B cell (primary cell): ENCODE measurements at places on chromosomes 12 and 14. TPM values are rescaled to one million over a fixed set of nuclear protein-coding genes. Genes with fewer than 3 reads are reported as not detected.

DNA sequence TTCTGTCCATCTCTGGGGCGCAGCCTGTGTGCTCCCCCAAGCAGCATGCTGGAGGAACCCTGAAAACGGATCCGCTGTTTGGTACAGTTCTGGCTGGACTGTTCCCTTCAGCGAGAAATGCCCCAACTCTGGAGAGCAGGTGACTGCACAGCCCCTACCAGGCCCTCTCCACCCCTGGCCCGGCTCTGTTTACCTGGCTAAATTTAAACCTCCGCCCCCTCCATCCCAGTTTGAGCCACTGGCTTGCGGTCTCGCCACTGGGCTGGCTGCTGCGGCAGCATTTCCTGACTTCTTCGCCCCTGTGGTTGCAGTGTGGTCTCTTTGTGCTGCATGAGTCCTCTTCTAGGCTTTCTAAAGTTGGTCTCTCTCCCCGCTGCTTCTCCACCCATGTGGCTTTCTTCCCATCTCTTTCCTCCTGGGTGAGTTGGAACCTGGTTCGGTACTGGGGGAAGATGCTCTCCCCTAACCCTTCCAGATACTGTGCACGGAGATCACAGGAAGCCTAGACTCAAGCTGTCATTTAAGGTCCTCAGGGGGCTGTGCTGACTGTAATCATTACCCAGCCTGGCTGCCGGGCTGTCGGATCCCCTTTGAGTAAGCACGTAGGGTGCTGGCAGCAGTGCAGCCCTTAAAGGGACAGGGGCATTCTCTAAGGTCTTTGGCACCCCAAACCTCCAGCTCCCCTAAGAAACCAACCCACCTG lies 60.6 kb downstream of the FBXL14 start:
- H3K27me3 ChIP-seq, result peaks cover 19% of the 10 kb centered on the region
- no peak overlapping the region for H3K27ac ChIP-seq
- H3K36me3 ChIP-seq, result no peaks in the 10 kb centered on the region

Gene RPS6KL1
- 3.4 TPM in 2 replicates for total RNA-seq

DNA sequence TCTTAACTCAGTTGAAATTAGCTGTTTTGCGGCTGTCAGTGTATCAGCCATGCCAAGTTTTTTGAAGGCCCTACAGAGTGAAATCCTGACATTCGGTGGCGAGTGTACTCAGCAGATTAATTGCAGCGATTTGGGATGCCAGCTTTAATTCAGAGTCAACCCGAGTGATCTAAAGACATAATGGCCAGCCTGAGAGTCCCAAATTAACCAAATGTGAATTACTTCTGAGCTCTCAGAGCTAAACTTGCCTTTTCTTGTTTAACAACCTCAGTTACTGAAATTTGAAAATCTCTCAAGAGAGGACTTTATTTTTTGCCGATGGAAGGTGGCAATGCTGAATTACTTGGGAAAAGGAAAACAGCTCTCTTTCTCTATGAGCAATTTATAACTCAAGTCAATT lies 148.5 kb downstream of the GLT1D1 start:
- H3K4me3 ChIP-seq, result no peak overlapping the region
- H3K36me3 ChIP-seq, result no peaks in the 10 kb centered on the region
- no peaks in the 10 kb centered on the region for H3K4me1 ChIP-seq
- no peak for DNase-seq
- no peak overlapping the region for H3K27ac ChIP-seq
- H3K27me3 ChIP-seq, result no peaks in the 10 kb centered on the region

Gene EEF1AKMT3
- total RNA-seq, result 1.3 and 2.6 TPM in 2 replicates

Gene GYS2
- 0.10 TPM in 1 of 2 replicates, not detected in the other for total RNA-seq

- no peaks in the 10 kb centered on the region for H3K36me3 ChIP-seq
- H3K27ac ChIP-seq, result no peak overlapping the region
- peak; percentile 57 for DNase-seq
Observed at GRCh38 chr14:51283402-51284085, 43.5 kb downstream of the TMX1 start.

DNA sequence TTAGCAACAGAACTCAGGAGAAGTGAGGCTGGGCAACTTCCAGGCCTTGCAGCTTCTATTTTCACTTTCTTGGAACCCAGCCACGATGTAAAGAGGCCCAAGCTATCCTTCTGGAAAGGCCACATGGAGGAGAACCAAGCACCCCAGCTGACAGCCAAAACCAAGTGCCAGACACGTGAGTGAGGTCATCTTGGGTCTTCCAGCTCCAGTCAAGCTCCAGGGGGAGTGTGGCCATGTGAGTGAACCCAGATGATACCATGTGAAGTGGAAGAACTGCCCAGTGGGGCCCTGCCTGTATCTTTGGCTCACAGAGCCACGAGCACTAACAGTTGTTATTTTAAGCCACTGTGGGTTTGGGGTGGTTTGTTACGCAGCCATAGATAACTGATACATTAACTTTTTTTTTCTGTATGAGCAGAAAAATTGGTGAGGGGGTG lies 126.8 kb upstream of the MAP1LC3B2 start:
- no peak for DNase-seq
- H3K4me3 ChIP-seq, result no peak overlapping the region
- no peaks in the 10 kb centered on the region for H3K27me3 ChIP-seq
- H3K36me3 ChIP-seq, result no peaks in the 10 kb centered on the region
- no peaks in the 10 kb centered on the region for H3K4me1 ChIP-seq

DNA sequence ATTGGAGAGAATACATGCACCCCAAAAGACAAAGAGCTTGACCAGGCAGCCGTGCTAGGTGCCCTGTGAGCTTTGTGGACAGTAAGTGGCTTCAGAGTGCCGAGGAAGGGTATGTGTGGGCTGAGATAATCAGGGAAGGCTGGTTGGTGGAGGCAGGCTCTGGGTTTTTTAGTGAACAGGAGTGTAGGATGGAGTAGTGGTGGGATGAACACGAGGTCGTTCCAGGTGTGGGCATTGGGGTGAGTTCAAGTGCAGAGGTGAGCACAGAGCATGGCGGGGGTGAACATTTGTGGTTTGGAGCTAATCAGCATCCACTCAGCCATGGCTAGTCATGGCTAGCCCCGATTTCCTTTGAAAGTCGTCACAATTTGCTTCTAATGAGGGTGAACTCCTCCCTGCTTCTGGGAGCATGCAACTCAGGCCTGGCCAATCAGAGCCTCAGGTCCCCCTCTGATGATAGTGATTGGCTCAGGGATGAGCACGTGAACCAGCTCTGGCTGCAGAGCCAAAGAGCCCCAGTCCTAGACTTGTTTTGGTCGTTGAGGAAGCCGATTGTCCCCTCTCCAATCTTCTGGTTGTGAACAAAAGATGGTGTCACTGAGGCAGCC lies 40.7 kb upstream of the TCL1B start:
- H3K4me1 ChIP-seq, result peaks cover 37% of the 10 kb centered on the region
- H3K27ac ChIP-seq, result no peak overlapping the region

GRCh38 chr14:73180385-73180805 lies 44.1 kb downstream of the PSEN1 start:
- no peak overlapping the region for H3K27ac ChIP-seq
- H3K4me1 ChIP-seq, result no peaks in the 10 kb centered on the region
- H3K4me3 ChIP-seq, result no peak overlapping the region
- DNase-seq, result no peak

- no peak for DNase-seq
- H3K4me3 ChIP-seq, result no peak overlapping the region
- H3K4me1 ChIP-seq, result peaks cover 34% of the 10 kb centered on the region
- no peaks in the 10 kb centered on the region for H3K36me3 ChIP-seq
- no peaks in the 10 kb centered on the region for H3K27me3 ChIP-seq
- H3K27ac ChIP-seq, result no peak overlapping the region
Observed at GRCh38 chr14:77142005-77142800, 612 bp upstream of the ZDHHC22 start.

DNA sequence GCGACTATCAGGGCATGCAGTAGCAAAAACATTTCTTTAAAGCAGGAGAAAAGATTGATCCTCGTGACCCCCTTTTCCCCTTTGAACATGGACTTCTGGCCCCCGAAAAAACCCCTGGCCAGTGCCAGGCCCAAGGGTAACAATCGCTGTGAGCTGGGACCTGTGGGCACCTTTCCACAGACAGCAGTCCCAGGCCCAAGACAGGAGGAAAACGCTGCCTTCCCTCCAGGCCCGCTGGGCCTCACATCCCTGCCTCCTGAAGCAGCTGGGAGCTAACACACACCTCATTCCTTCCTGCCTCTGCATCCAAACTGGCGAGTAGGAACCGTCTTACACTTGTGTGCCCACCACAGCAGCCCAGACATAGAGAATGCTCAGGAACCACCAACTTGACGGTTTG lies 1.2 kb downstream of the VWF start:
- no peak overlapping the region for H3K27ac ChIP-seq
- H3K36me3 ChIP-seq, result no peaks in the 10 kb centered on the region
- H3K4me1 ChIP-seq, result no peaks in the 10 kb centered on the region
- DNase-seq, result no peak

Gene DEPDC4
- total RNA-seq, result 0.36 and 1.2 TPM in 2 replicates
